ENCODE measurements at places on chromosomes 1 and 21.

- DNase-seq: no peak
Observed at GRCh38 chr1:115632251-115633026, 9.3 kb upstream of the VANGL1 start.

- no peak for DNase-seq
Observed at GRCh38 chr1:70922196-70922595, 125.4 kb downstream of the PTGER3 start.

DNA sequence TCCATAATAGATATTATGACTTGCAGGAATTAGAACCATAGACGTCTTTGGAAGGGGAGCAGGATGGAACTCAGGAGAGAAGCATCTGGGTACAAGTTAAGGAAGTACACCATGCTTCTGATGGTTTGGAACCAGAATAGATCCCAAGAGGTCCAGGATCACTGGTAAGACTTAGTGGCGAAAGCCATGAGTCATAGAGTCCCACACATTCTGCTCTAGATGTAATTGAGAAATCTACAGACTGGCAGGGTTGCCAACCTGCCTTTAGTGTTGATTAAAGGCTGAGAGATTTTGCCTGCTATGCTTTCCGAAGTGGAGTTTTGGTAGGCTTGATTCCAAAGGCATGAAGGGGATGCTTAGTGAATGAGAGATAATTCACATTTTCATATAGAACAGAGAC lies 57.1 kb upstream of the C1orf87 start:
- DNase-seq: no peak

DNA sequence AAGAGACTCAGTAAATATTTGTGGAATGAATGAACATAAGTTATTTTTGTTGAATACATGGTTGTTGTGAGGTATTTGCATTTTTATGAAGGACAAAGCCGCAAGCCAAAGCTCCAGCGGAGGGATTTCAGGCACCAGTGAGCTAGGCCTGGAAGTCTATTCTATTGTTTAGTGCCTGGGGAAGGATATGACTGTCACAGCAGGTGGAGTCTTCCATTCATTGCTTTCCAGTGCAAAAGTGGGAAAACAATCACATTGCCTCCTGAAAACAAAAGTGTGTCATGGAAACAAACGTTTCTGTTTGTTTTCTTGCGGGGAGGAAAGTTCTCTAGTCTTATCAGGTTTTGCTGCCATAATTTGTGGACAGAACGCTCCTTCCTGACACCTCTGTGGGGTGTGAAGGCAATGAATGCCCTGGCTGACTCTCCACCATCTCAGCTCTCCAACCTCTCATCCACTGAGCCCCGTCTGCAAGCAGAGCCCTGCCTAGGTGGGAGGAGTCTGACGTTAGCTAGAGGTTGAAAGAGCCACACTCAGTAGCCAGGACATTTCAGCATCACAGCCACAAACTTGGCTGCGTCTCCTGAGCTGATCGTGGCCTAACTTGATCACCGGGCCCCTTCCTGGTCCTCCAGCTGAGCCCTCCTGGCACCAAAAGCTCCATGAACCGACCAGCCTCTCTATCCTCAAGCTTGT lies 739.1 kb downstream of the MATN1 start:
- no peak for DNase-seq

DNA sequence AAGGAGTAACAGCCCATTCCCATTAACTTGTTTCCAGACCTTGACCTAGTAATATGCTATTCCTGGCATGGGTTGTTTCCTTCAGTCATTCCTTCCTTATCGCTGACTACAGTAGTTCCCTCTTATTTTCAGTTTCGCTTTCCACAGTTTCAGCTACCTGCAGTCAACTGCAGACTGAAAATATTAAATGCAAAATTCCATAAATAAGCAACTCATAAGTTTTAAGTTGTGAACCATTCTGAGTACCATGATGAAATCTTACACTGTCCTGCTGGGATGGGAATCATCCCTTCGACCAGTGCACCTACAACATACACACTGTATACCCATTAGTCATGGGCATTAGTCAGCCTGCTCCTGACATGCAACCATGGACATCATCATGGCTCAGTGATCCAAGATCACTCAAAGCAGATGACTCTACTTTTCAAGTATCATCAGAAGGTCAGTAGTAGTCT lies 66.7 kb downstream of the CCDC30 start:
- DNase-seq: no peak

DNA sequence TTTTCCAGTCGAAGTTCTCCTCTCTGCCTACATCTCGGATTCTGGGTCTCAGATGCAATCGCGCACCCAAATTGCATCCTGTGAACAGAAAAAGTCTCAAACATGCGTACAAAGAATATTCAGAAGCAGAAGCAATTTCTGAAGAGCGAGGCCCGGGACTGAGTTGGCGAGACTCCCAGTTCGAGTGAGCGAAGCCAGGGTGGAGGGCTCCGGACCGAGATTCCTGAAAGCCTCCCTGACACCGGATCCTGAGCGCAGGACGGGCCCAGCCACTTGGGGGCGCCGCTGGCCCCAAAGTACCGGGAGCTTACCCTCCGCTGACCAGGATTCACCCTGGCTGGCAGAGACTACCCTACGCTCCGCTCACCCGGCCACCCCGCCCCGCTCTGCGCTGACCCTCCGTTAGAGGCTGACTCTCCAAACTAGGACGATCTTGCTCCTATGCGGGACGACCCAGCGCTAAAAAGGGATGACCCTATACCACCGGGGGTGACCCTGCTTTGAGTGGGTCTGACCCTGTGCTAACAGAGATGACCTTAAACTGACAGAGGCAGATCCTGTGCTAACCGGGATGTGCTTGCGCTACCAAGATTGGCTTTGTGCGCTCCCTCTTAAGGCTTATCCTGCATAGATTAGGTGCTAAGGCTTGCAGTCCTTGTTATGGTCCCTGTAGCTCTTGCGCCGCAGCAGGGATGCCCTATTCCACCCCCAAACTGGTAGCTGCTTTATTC lies 12.1 kb downstream of the FOXD2 start:
- DNase-seq: no peak

Data from stimulated activated CD4-positive, alpha-beta T cell treated with anti-CD3 and anti-CD28 coated beads, Interleukin-12 subunit alpha, Interleukin-12 subunit beta, amount 100 ng/mL, for 4 hours (primary cell).